ENCODE measurements at places on chromosomes 4 and X.

GRCh38 chr4:78332976-78333375 lies 218.6 kb upstream of the ANXA3 start:
- no peak for DNase-seq

GRCh38 chr4:108029016-108029720 lies 39.5 kb downstream of the HADH start:
- no peak for DNase-seq

- peak; percentile 86 for DNase-seq
Measured at GRCh38 chr4:128558896-128559679, 250.4 kb upstream of the JADE1 start.

DNA sequence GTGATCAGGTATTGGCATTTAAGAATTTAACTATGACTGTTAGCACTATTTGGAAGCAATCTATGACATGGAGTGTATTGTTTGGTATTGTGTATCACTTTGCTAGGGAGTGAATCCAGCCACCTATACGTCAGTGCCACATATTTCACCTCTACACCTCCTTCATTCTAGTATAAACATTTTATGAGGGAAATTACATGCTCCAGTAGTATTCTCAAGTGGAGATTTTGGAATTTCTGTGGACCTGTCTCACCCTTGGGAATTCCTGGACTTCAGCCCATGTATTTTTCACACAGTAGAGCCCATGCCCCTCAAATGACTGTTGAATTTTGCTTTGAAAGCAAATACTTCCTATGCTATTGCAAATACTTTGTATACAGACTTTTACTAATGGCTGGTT lies 11.3 kb downstream of the BST1 start:
- peak; percentile 72 for DNase-seq

DNA sequence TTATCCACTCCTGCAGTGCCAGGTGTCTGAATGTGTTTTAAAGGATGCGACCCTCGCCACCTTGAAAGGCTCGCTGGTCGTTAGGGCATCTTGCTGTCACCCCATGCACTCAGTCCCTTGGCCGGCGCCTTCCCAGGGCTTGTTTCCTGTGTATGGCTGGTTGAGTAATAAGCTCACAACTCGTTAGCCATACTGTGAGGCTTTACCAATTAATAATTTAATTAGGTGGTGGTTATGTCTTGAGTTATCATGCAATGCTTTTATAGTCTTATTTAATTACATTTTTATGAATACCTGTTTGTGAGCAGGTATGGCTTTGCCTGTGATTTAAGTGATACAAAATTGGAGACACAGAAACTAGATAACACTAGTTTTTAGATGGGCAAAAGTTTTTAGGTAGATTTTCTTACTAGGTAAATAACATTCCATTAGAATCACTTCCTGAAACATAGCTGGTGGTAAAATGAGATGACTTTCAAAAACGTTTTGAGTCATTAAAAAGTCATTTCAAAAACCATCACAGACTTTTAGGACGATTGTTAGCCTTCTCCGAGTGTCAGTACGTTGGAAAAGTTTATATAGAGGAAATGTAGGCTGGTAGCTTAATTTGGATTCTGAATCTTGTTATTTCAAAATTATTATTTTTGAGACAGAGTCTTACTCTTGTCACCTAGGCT lies 18.2 kb downstream of the PTTG2 start:
- DNase-seq, result peak; percentile 37

- no peak for DNase-seq
Measured at GRCh38 chr4:100014616-100015015, 64.5 kb upstream of the H2AZ1 start.

DNA sequence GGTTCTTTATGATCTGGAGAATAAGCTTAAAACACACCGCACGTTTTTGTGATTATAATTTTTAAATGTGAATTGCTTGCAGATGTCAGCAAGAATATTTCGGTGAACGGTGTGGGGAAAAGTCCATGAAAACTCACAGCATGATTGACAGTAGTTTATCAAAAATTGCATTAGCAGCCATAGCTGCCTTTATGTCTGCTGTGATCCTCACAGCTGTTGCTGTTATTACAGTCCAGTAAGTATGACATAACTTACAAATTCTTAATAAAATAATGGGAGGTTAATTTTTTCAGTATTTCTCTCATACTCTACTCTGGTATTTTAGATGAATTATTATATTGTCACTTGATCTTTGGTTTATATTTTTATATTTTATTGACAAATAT lies 5.4 kb downstream of the AREG start:
- no peak for DNase-seq

DNA sequence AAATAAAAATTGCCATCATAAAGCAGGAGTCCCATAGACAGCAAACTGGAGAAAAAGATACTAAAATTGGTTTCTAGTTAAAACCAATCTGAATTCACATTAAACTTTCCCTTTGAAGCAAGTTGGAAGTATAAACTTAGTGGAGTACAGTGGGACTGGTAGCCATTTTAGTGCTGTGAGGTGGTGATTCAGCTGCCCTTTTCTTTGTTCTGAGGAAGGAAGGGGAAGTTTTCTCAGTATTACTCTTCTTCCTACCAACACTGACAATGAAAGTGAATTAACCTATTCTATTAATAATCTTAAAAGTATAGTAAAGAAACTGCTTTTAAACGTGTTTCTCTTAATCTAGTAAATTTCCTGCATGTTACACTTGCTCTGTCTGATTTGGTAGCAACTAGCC lies 36.7 kb downstream of the SLC9A6 start:
- no peak for DNase-seq

- peak; percentile 58 for DNase-seq
Measured at GRCh38 chr4:77433418-77433733, 172.2 kb upstream of the CXCL13 start.

DNA sequence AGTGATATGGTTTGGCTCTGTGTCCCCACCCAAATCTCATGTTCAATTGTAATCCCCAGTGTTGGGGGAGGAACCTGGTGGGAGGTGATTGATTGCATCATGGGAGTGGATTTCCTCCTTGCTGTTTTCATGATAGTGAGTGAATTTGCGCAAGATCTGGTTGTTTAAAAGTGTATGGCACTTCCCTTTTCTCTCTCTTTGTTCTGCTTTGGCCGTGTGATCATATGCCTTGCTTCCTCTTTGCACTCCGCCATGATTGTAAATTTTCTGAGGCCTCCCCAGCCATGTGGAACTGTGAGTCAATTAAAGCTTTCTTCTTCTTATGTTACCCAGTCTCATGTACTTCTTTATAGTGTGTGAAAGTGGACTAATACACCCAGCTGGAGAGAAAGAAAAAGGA lies 113.0 kb upstream of the AADAT start:
- DNase-seq, result no peak

- DNase-seq, result no peak
Measured at GRCh38 chrX:111169141-111169540, 73.2 kb downstream of the PAK3 start.

GRCh38 chr4:45004847-45005565 lies 278.6 kb upstream of the GNPDA2 start:
- DNase-seq, result peak; percentile 20

GRCh38 chrX:69153060-69153730 lies 12.1 kb downstream of the PJA1 start:
- no peak for DNase-seq

- no peak for DNase-seq
Measured at GRCh38 chr4:3420956-3421355, 20.8 kb upstream of the HGFAC start.

GRCh38 chr4:137702512-137702911 lies 170.2 kb upstream of the PCDH18 start:
- DNase-seq, result no peak

DNA sequence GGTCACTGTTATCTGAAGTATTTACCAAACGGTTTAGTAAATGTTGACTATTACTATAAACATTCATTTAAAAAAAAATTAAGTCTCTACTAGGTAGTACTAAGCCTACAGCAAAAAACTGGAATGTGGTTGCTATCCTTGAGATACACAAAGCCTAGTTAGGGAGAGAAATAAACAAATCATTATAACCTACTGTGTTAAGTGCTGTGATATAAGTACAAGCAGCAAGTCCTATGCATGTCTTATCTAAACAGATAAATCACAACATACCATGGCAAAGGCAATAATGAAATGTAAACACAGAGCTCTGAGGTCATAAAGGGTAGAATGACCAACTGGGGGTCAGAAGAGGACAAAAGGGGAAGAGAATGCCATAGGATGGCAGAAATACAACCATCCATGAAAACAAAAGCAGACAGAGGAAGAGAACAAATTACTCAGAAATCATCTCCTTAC lies 92.2 kb downstream of the RNF150 start:
- peak; percentile 23 for DNase-seq

GRCh38 chr4:109803924-109804571 lies 2.2 kb upstream of the CFI start:
- peak; percentile 87 for DNase-seq

DNA sequence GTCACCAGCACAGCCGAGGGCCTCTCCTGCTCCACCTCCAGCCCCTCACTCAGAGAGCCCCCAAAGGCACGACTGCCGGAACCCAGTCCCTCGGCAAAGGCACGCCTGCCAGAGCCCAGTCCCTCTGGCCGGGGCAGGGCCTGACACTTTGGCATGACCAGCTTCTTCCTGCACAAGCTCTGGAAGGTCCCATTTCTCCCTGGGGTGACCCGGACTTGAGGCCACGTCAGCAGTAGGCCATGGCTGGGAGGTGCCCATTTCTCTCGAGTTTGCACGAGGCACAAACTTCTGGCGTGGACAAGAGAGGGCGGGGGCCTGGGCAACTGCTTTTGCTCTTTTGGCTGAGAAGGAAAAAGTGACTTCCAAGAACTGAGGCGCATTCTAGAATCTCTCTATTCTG lies 62.2 kb upstream of the GPR78 start:
- DNase-seq, result no peak

DNA sequence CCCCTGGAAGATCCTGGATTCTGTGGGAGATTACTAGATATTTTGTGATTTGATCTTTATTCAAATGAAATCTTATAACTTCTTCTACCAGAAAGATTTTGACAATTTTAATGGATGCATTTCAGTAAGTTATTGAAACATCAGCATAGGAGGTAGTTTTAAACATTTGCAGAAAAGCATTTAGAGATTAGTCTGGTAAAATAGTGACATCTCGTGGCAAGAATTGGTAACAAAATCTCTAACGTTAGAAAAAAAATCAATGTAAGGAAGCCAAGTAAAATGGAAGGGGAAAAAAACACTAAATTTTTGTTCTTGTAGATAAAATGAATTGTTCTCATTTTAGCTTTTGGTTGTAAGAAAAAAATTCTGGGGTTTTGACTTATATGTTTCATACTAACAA lies 73.3 kb downstream of the TASL start:
- DNase-seq, result peak; percentile 54

GRCh38 chr4:84971319-84971932 lies 4.9 kb upstream of the WDFY3 start:
- DNase-seq, result peak; percentile 69

- no peak for DNase-seq
Measured at GRCh38 chrX:133676344-133677122, 261.2 kb upstream of the GPC4 start.

GRCh38 chr4:55075823-55076716 lies 49.3 kb downstream of the KDR start:
- DNase-seq, result peak; percentile 62

DNA sequence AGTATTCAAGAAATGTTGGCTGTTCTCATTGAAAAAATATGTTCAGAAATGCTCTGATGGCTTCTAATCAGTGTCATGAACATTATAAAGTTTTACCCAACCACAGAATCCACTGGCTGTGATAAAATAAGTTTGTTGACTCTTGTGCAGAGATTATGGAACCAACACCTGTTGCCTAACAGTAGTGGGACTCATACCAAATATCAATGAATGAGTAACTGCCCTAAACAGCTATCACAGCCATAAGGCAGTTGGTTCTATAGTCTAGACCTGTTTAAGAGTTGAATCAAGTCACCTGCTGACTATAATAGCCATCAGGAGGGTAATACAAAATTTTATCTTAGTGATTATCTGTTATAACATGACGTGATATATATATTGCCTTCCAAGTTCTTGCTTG lies 168.3 kb downstream of the ATOH1 start:
- DNase-seq, result no peak

- no peak for DNase-seq
Measured at GRCh38 chr4:62377700-62378099, 1177.6 kb downstream of the ADGRL3 start.

GRCh38 chr4:150543042-150543441 lies 38.9 kb upstream of the MAB21L2 start:
- no peak for DNase-seq

DNA sequence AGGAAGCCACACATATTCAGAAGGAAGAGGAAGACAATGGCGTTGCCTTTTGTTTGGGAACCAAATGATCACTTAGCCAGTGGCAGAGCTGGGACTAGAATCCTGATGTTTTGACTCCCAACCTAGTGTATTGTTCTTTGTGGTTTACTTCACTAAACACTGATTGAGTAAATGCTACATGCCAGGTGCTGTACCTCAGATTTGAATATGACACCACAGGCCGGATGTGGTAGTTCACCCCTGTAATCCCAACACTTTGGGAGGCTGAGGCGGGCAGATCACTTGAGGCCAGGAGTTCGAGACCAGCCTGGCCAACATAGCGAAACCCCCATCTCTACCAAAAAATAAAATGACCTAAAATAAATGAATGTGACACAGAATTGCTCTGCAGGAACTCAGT lies 8.4 kb downstream of the NDUFA1 start:
- DNase-seq, result no peak
